Kidney capillary endothelial cell (primary cell): ENCODE measurements at places on chromosomes 1 and 21.

DNA sequence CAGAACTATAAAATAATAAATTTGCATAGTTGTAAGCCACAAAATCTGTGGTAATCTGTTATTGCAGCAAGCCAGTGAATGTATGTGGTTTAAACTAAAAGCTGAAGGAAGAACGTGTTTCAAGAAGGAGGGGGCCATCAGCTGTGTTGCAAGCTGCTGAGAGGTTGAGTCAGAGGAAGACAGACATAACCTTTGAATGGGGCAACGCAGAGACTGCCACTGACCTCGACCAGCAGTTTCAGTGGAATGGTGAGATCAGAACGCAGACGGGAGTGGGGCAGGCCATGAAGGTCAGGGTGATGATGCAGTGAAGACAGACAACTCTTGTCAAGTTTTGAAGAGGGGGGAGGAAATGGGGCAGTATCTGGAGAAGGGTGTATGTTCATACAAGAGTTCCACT is 23.2 kb upstream of the QSOX1 start:
- DNase-seq = peak; percentile 34

GRCh38 chr1:29698033-29698432 is 461.7 kb downstream of the PTPRU start:
- DNase-seq = no peak

- DNase-seq = no peak
These were observed 138.7 kb downstream of the LRRC40 start for GRCh38 chr1:70066711-70067110.

DNA sequence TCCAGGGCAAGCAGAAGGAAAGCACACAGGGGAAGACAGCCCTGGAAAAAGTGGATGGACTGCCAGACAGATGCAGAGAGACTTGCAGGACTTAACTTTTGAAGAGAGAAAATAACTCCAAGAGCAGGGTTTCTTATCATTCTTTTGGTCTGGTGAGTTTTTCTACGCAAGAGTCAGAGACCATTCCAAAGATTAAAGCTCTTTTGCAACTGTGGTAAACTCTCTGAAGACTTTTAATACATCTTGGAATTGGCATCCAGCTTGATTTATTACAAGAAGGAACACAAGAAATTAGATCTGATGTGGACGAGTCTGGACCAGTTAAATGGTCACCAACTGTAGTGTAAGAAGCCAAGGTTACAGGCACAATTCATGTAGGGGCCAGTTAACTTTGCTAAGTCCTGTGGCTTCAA is 153.4 kb downstream of the SIPA1L2 start:
- DNase-seq = no peak

- no peak for DNase-seq
These were observed 28.4 kb downstream of the ELF3 start for GRCh38 chr1:202038688-202039346.

DNA sequence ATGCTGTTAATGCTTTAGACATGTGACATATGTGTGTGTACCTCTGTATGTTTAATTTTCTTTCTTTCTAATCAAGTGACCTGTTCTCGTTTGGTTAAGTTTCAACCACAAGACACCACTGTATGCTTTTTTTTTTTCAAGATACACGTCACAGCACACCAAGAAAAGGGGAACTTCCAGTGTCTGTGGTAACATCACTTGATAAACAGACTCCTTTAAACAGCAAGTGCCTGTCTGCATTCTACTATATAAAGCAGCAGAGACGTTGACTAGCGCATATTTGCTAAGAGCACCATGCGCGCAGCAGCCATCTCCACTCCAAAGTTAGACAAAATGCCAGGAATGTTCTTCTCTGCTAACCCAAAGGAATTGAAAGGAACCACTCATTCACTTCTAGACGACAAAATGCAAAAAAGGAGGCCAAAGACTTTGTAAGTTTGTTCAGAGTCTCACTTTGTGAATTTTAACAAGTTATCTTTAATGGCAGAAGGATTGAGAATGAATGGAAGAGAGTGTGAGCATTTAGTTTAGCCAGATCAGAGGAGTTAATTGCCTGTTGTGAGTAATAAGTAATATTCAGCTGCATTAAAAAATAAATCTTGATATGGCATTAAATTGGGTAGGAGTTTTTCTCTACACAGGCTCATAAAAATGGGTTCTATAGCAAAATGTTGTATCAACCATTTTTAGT is at the start of gene RGS1:
Gene RGS1, plus strand, starts transcription at position 275 of the 691 bp plus-strand sequence. Its CDS starts 20 bp downstream, at position 295.
- DNase-seq = no peak

GRCh38 chr1:176843352-176844297 is 320.9 kb downstream of the ASTN1 start:
- peak; percentile 10 for DNase-seq
